ENCODE measurements at places on chromosomes 1 and 21. TPM values are rescaled to one million over a fixed set of nuclear protein-coding genes. Genes with fewer than 3 reads are reported as not detected.

The IGSF9 gene
- not detected for total RNA-seq

The DAB1 gene
- 0.12 TPM for total RNA-seq

The FCER1A gene
- total RNA-seq, result not detected

The SELENBP1 gene
- total RNA-seq, result 11.1 TPM

The YRDC gene
- total RNA-seq, result 17.7 TPM

The FBXO42 gene
- 20.9 TPM for total RNA-seq

The TESK2 gene
- total RNA-seq, result 1.3 TPM

The CXADR gene
- total RNA-seq, result 0.75 TPM

The RHCE gene
- 1.0 TPM for total RNA-seq

The PGLYRP4 gene
- total RNA-seq, result not detected

The MIA3 gene
- 96.4 TPM for total RNA-seq

The CORT gene
- total RNA-seq, result 0.65 TPM

The F13B gene
- not detected for total RNA-seq

Measured in chondrocyte (in vitro differentiated cells).